ENCODE measurements at places on chromosomes 11 and 22.

DNA sequence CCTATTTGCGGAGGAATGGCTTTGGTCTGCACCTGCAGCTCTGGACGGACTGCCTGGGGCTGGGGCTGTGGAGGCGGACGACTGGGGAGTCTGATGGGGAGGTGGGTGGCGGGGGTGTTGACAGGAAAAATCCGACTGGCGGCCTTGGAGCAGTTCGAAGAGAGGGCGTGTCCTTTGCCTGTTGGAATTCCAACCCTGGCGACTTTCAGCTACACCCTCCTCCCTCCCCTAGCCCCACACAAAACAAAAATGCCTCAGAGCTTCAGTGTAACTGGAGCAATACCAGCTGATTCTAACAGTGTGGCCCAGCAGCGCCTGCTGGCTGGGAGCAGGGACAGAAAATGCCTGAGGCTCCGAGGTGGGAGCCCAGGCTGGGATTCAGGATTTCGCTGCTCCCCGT is 85.4 kb downstream of the ATXN10 start:
- DNase-seq: no peak

DNA sequence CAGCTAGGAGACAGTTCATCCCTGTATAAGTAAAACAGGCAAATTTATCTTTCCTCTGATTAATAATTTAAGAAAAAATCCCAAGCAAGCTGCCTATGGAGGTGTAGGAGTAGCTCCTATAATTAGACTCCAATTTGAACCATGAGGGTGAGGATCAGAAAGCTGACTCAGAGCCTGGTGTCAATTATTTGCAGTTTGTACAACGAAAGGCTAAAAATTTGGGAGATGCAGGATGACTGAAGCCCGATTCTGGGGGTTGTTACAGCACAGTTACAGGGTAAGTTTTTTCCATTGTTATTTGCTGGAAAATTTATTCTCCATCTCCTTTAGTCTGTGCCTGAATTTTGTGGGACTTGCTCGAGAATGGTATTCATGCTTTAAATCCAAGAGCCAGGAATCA is 359.4 kb upstream of the CCDC90B start:
- no peak for DNase-seq

- DNase-seq: peak; percentile 91
Measured at GRCh38 chr11:65780770-65781151, at the start of gene AP5B1. TSS of gene AP5B1 (minus strand) at chr11:65780976. CDS start at chr11:65780591, 385 bp downstream.

- DNase-seq: no peak
Measured at GRCh38 chr11:101390539-101390938, 193.3 kb downstream of the TRPC6 start.

DNA sequence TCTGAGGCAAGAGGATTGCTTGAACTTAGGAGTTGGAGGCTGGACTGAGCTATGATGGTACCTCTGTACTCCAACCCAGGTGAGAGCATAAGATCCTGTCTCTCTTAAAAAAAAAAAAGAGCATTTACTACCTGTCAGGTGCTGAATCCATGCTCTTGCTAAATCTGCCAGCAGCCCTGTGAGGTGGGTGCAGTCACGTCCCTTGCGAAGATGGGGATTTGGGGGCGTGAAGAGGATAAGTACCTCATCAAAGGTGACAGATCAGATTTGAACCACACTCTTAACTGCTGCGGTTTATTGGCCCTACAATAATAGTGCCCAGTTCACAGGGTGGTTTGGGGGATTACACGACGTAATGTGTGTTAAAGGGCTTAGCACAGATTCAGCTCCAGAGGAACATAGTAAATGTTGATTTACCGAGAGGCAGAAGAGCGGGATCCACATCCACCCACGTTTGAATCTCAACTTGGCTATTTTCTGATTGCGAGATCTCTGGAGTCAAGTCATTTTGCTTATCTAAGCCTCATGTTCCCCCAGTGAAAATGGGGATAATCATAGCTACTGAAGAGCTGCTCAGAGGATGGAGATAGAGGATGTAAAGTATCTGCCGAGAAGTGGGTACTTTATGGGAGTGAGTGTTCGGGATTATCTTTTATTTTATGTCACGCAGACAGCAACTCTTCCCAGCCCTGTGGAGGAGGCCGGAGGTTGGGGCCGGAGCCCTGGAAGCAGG is 28.1 kb upstream of the LRRC10B start:
- DNase-seq: no peak

GRCh38 chr11:47192111-47192510 is 5.9 kb upstream of the PACSIN3 start:
- DNase-seq: no peak

- no peak for DNase-seq
Measured at GRCh38 chr11:61654397-61654829, 25.8 kb upstream of the DAGLA start.

- peak; percentile 68 for DNase-seq
Measured at GRCh38 chr22:31944700-31945442, 536 bp downstream of the YWHAH start.

DNA sequence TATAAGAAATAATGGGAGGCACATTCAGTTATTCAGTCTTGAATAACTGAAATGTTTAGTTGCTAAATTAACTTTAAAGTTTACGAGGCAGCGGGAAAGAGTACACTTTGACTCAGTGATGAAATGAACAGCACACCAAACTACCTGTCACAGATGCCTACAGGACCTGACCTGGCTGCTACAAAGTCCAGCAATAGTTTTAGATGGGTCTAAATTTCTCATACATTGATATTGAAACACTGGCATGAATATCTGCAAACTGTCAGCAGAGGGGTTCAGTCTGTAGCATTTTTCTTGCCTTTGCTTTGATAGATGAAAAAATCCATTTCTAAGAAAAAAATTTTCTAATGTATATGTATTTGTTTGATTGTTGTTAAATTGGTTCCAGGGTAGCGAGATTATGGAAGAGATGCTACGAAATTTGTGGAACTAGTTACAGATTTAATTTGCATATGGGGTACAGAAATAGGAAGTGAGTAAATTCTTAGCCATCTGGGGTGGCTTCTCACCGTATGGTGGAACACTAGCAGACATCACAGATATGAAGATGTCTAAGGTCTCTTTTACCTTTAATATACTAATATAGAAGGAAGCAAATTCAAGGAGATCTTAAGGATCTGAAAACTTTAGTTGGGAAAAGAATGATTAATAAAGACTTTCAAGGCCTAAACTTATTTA is 20.8 kb upstream of the GAB2 start:
- DNase-seq: no peak

DNA sequence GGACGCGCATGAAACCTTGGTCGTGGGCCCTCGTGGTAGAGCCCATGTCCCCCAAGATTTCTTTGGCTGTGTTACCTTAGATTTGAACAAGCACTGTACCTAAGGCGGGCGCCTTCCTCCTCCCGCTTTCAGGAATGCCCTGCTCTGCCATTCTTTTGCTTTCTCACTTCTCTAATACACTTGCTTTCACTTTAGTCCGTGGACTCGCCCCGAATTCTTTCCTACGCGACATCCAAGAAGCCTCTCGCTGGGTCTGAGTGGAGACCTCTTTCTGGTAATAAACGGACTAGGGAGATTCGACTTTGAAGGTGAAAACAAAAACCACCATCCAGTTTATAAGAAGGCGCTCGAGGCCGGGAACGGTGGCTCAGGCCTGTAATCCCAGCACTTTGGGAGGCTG is 1.2 kb upstream of the NUP50 start:
- no peak for DNase-seq

DNA sequence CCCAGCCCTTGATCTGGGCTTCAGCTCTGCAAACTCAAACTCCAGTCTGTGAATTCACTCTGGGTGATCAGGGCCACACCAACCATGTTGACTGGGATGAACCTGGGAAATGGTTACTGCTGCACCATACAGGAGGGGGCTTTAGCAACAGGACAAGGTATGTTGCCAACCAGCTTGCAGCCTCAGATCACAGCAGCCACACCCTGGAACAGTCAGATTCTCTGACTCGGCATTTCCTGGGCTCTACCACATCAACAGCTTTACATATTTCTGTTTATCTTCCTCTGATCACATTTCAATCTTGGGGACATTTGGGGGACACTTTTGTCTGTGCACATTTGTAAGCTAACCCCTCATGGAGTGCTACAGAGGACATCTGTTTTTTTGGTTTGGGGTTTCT is 267.0 kb upstream of the NCAM1 start:
- DNase-seq: no peak

DNA sequence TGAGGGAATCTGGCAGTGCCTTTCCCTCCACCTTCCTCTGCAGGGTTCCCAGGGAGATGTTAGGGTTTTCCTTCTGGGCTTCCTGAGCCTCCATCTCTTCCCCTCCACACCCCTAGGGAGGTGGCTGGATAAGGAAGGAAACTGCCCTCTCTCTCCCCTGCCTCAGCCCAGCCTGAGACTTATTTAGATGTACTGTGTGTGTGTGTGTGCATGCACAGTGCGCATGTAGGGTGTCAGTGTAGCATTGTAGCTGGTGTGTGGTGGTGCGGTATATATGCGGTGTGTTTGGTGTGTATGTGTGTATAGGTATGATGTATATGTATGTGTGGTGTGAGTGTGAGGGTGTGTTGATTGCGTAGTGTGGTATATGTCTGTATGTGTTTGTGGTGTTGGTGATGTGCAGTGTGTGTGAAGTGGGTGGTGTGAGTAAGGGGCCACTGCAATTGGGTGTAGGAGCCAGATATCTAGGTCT is 1.5 kb downstream of the FXYD6 start:
- no peak for DNase-seq

- DNase-seq: no peak
Measured at GRCh38 chr11:61160487-61161189, 588 bp downstream of the VPS37C start.

DNA sequence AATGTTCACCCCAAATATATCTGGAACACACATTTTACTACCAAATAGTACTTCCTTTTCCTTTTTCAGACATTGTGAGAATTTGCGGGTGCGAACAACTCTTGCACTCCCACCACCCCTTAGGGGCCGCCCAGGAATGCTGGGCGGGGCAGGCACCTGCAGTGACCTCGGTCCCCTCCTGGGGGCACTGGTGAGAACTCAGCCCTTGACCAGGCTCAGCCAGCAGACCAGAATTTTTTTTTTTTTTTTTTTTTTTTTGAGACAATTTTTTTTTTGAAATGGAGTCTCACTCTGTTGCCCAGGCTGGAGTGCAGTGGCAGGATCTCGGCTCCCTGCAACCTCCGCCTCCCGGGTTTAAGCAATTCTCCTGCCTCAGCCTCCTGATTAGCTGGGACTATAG is 75.8 kb downstream of the ARHGAP8 start:
- peak; percentile 46 for DNase-seq

DNA sequence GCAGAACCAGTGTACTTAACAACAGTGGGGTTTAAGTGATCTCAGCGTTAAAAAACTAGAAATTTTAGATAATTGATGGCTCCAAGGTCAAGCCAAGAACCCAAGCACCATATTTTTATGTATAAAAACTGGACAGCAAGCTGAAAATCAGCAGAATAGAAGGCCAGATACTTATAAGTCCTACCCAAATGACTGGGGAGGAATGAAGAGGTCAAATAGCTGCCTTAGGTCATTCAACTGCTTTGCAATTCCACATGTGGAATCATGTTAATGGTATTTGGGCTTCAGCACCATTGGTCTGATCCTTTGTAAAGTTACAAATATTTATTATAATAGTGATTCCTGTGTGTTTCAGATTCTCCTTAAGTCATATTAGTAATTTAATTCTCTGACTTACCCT is 108.4 kb downstream of the FAT3 start:
- DNase-seq: no peak

DNA sequence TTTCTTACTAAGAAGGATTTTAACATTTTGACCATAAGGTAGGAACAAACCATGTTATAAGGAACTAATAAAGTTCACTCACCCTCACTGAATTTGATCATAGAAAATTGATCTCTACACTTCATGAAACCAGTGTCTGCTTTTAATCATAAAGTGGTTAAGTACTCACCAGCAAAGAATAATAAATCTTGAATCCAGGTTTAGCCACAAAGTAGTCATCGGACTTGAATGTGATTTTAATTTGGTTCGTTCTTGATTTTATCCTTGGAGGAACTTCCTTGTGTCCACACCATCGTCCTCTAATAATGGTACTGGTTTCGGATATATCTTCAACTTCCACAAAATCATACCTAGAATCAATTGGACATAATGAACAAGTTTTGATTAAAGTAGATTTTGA is 40.5 kb upstream of the DDI1 start:
- no peak for DNase-seq

DNA sequence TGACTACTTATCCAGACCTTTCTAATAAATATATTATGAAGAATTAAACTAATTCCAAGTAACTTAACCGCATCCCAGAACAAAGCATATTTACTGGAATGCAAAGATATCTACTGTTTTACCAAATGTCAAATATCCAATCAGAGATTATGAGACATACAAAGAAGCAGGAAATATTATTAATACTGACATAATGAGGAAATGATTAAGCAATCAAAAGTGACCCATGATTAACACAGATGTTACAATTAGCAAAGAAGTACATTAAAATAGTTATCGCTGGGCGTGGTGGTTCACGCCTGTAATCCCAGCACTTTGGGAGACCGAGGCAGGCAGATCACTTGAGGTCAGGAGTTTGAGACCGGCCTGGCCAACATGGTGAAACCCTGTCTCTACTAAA is 105.2 kb downstream of the WNT7B start:
- no peak for DNase-seq

DNA sequence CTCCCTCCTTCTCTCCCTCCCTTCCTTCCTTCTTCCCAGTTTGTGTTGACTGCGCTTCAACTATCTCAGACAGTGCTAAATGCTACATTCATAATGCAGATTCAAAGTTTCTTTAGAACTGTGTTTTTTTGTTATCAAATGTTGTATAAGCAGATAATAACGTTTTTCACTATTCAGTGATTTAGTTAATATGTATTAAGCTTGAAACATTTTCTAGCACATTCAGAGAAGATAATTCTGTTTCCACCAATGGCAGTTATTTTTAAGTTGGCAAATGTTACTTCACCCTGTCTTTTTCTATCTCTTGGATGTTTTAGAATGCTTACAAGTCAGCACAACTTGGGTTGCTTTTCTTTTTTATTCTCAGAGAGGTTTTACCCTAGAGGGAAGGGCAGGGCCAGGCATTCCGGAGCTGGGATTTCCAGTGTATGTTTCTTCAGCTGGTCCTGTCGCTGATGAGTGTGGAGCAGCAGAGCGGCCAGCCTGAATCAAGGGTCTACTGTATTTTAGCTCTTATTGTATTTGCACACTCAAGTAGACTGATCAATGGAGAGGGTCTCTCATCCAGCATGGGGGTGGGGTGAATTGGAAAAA is 162.3 kb upstream of the ARHGAP20 start:
- no peak for DNase-seq

DNA sequence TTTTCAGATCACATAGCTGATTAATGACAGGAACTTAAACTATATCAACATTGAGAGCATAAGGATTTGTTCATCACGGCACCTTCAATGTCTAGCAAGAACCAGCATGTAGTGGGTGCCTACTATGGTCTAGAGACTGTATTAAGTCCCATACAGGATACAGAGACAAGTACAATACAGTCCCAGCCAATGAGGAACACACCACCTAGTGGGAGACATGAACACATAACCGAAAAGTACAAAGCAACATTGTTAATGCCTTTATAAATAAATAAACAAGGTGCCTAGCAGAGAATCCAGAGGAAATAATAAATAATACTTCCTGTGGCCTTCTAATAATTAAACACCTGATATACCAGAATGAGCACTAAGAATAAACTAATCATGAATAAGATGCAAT is 87.7 kb upstream of the OPCML start:
- no peak for DNase-seq

Measured in K562 (cell line).